ENCODE measurements at places on chromosomes 2 and 18.

GRCh38 chr18:723541-724080 is 11.2 kb upstream of the ENOSF1 start:
- DNase-seq, result no peak

GRCh38 chr2:160931531-160931930 is 228.7 kb upstream of the TANK start:
- no peak for DNase-seq

GRCh38 chr2:53087874-53088461 is 679.6 kb upstream of the CHAC2 start:
- DNase-seq, result no peak

DNA sequence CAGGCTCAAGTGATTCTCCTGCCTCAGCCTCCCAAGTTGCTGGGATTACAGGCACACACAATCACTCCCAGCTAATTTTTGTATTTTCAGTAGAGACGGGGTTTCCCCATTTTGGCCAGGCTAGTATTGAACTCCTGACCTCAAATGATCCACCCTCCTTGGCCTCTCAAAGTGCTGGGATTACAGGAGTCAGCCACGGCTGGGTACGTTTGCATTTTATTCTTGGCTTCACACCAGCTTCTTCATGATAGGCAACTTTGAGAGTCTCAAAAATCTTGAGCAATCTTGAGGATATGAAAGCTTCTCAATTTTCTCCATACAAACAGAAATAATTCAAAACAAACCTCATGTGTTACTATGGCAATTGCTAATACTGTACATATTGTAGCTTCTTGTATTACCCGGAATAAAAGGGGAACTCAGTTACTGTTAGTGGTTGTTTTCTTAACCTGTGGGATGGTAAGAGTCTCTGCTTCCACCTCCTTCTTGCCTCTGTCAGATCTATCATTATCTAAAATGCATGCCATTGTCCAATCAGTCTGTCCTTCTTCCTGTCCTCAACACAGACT is 102.9 kb upstream of the SYT4 start:
- DNase-seq, result no peak

GRCh38 chr18:34660572-34660971 is 49.5 kb upstream of the DTNA start:
- DNase-seq, result no peak

DNA sequence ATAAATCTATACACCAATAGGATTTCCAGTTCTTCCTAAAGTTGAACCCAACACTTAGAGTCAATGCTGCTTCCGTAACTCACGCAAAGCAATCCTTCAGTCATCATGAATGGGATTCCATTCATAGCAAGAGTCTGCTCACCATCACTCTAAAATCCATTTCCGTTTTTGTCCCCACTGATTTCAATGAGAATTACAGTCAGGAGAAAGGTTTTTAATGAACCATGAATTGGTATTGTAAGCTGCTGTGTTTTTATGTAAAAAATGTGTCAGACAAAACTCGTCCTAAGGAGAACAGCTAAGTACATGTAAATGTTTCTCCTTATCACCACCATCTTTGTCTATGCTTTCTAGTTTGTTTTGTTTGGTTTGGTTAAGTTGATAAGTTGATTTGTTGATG is 391.5 kb downstream of the IRS1 start:
- DNase-seq, result no peak

GRCh38 chr2:222930862-222931261 is 70.0 kb downstream of the ACSL3 start:
- no peak for DNase-seq

- no peak for DNase-seq
Observed at GRCh38 chr18:22690556-22690955, 242.6 kb upstream of the RBBP8 start.
